ENCODE measurements at places on chromosomes 7 and 10.

GRCh38 chr7:157405914-157406810, 69.4 kb downstream of the DNAJB6 start:
- peaks cover 3% of the 10 kb centered on the region for H3K36me3 ChIP-seq
- no peak for DNase-seq
- peaks cover 7% of the 10 kb centered on the region for H3K4me1 ChIP-seq
- no peak overlapping the region for H3K4me3 ChIP-seq
- H3K27me3 ChIP-seq, result no peaks in the 10 kb centered on the region

DNA sequence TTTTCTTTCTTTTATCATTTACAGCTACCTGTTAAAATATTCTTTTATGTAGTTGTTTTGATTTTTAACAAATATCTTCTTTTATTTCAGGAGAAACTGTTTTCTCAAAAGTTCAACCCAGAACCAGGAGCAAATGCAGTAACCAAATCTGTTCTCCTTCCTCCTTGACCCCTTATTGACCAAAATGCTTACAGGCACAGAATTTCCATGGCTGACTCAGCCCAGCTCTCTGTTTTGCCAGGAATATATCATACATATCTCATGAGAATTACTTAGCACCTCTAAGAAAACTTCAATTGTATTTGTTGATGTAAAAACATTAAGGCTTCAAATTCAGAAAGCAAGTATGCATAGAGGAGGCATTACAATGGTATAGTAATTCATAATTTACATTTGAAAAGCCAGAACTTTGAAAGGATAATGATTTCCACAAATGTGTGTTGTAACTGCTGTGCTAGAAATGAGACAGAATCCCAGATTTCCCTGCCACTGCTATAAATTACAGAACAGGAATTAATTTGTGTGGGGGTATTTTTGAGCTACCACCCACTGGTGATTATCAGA, 2.2 kb downstream of the GSAP start:
- H3K27me3 ChIP-seq, result no peaks in the 10 kb centered on the region
- no peak for DNase-seq
- H3K4me3 ChIP-seq, result no peak overlapping the region
- H3K4me1 ChIP-seq, result peaks cover 37% of the 10 kb centered on the region
- peak overlapping the region; percentile 2 for H3K27ac ChIP-seq

DNA sequence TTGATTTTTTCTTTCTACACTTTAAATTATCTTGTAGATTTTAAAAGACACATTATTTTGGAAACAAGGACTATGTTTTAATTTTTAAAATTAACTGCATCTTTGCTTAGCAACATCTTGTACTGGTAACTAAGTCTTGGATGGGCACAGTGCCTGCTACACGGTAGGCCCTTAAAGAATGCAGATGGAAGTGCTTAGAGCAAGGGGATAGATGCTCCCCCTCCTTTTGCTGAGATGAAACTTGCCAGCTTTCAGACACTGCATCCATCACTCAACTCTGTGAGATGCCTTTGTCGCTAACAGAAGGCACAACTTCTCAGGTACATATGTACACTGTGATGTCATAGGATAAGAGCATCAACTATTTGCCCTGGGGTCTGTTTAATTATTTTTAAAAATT, 103.9 kb downstream of the LRRC18 start:
- peaks cover 3% of the 10 kb centered on the region for H3K27me3 ChIP-seq
- no peaks in the 10 kb centered on the region for H3K36me3 ChIP-seq
- DNase-seq, result no peak
- no peak overlapping the region for H3K27ac ChIP-seq
- H3K4me1 ChIP-seq, result no peaks in the 10 kb centered on the region

DNA sequence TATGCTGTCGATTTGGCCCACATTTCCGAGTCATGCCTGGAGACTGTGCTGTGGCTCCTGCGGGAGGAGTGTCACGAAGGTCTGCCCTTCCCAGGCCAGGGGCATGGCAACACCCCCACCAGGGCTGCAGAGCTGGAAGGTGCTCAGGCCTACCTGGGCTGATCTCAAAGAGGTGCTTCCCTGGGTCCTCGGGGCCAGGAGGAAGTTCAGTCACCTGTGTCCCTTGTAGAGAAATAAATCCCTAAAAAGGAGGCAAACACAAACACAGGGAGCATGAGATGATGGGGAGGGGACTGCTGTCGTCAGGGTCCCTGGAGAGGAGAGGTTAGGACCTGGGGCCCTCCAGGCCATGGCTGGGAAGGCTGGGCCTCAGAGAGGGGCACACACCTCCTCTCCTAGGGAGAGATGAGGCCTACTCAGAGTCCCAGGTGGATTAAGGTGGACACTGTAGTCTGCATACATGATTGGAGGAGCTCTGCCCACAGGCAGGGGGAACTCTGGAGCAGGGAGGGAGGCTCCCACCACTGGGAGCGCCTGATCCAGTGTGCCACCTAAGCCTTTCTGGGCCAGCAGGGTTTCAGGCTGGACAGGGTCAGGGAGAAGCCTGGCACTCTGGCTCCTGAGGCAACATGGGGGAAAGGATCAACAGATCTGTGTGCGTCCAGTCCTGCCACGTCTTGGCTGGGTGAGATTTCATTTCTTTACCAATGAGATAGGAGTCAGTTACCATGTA, 49.4 kb downstream of the ARHGAP22 start:
- no peaks in the 10 kb centered on the region for H3K36me3 ChIP-seq
- no peak overlapping the region for H3K4me3 ChIP-seq
- no peaks in the 10 kb centered on the region for H3K4me1 ChIP-seq
- no peaks in the 10 kb centered on the region for H3K27me3 ChIP-seq

DNA sequence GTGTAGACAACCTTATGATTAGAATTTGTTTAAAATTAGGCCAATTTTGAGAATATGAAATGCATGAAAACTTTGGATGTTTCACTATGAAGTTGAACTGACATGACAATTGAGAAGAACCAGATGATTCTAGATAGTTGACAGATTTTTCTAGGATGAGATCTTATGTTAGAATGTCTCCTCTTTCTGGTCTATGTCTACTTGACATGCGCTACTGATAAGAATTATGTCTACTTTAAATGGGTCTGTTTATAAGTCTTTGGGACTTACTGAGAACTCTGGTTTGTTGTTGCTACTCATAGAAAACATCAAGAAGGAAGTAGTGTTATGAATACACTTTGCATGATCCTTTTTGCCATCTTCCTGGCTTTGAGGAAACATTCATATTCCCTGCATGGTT, 228.2 kb upstream of the CCDC6 start:
- H3K4me3 ChIP-seq, result no peak overlapping the region
- H3K36me3 ChIP-seq, result no peaks in the 10 kb centered on the region
- peaks cover 17% of the 10 kb centered on the region for H3K4me1 ChIP-seq
- no peak for DNase-seq

DNA sequence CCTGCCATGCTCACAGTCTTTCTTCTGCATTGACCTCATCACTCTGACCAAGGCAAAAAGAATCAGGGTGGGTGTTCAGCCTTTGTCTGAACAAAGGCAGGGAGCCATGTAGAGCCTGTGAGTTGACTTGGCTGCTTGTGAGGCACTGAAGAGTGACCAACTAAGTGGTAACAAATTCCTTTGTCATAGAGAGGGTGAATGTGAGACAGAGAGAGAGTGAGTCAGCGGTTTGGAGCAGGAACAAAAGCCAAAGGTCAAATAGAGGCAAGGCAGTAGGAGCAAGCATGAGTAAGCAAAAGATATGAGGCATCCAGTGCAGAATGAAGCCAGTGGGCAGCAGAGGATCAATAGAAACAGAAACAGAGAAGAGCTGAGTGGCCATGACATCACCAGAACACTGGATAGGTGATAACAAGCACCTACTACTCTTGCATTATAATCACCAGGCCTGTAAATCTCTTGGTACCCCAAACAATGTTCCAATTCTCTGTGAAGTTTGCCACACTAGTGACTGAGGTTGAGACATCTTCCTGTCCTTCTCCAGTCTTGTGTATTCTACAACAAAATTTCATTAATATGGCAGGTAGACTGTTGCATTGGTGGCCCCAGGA, 116.2 kb upstream of the LAMB4 start:
- H3K36me3 ChIP-seq, result no peaks in the 10 kb centered on the region
- peak overlapping the region; percentile 36 for H3K27ac ChIP-seq
- no peak overlapping the region for H3K4me3 ChIP-seq
- H3K27me3 ChIP-seq, result no peaks in the 10 kb centered on the region
- H3K4me1 ChIP-seq, result peaks cover 5% of the 10 kb centered on the region

DNA sequence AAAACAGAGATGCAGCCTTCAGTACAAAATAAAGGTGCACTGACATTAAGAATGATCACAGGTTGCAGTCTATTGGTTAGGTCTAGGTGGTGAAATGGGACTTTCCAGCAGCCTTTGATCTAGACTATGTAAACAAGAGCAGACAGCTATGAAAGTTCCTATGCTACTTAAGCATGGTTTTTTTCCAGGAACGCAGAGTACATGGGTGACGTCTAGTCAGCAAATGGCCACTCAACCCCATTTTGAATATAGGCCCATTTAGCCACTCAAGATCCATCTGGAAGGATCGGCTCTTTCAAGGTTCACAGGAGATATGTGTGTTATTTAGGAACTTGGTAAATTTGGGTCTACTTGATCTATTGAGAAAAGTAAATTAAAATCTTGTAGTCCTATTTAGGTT, 1424.6 kb upstream of the LRRTM3 start:
- no peaks in the 10 kb centered on the region for H3K27me3 ChIP-seq
- DNase-seq, result no peak
- H3K27ac ChIP-seq, result no peak overlapping the region

- peak; percentile 45 for DNase-seq
- no peaks in the 10 kb centered on the region for H3K36me3 ChIP-seq
- H3K4me3 ChIP-seq, result no peak overlapping the region
- no peak overlapping the region for H3K27ac ChIP-seq
These were observed 51.0 kb downstream of the AMZ1 start for GRCh38 chr7:2738766-2739549.

GRCh38 chr7:15836041-15836440, 149.6 kb upstream of the MEOX2 start:
- H3K27me3 ChIP-seq, result peaks cover 7% of the 10 kb centered on the region
- no peak for DNase-seq
- H3K27ac ChIP-seq, result no peak overlapping the region
- H3K36me3 ChIP-seq, result no peaks in the 10 kb centered on the region

DNA sequence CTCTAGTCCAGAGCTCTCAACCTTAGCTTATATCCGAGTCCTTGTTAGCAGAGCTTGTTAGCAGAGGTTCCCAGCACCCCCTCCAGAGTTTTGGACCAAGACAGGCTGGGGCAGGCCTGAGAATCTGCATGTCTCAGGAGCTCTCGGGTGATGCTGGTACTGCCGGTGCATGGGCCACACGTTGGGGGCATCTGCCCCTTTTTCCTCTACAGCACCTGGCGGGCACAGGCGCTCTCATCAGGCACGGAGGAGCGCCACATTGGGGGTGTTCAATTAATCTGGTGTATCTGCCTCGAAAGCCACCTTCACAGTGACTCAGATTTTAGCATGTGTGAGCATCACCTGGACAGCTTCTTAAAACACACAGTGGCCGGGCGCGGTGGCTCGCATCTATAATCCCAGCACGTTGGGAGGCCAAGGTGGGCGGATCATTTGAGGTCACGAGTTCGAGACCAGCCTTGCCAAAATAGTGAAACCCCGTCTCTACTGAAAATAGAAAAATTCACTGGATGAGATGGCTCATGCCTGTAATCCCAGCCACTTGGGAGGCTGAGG, 117.7 kb downstream of the ELFN1 start:
- no peak overlapping the region for H3K4me3 ChIP-seq
- H3K36me3 ChIP-seq, result no peaks in the 10 kb centered on the region
- DNase-seq, result no peak

DNA sequence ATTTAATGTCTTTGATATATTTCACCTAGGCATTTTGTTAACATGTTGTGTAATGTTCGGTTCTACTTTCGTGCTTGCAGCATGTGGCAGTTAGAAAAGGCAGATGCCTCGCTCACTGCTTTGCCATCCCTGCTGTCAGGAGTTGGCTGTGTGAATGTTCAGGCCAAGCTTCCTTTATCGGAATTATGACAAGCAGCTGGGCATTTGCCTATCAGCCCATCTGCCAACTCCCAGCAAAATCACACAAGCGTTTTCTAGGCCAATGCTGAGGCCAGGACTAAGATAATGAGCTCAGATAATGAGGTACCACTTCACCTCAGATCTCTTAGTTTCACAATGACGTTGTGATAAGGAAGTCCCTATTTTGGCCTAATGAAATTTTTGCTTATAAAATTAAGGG, 212.7 kb upstream of the FAM3C start:
- no peaks in the 10 kb centered on the region for H3K27me3 ChIP-seq
- no peaks in the 10 kb centered on the region for H3K36me3 ChIP-seq
- DNase-seq, result no peak
- no peak overlapping the region for H3K27ac ChIP-seq

GRCh38 chr7:96167424-96167823, 154.5 kb downstream of the SLC25A13 start:
- H3K4me3 ChIP-seq, result no peak overlapping the region
- DNase-seq, result no peak
- H3K4me1 ChIP-seq, result no peaks in the 10 kb centered on the region
- no peaks in the 10 kb centered on the region for H3K27me3 ChIP-seq
- no peak overlapping the region for H3K27ac ChIP-seq
- H3K36me3 ChIP-seq, result peaks cover 35% of the 10 kb centered on the region

- H3K36me3 ChIP-seq, result no peaks in the 10 kb centered on the region
- no peaks in the 10 kb centered on the region for H3K27me3 ChIP-seq
- H3K4me3 ChIP-seq, result no peak overlapping the region
- no peak overlapping the region for H3K27ac ChIP-seq
- no peak for DNase-seq
- no peaks in the 10 kb centered on the region for H3K4me1 ChIP-seq
These were observed 182.1 kb downstream of the ZMYND11 start for GRCh38 chr10:317271-317769.

DNA sequence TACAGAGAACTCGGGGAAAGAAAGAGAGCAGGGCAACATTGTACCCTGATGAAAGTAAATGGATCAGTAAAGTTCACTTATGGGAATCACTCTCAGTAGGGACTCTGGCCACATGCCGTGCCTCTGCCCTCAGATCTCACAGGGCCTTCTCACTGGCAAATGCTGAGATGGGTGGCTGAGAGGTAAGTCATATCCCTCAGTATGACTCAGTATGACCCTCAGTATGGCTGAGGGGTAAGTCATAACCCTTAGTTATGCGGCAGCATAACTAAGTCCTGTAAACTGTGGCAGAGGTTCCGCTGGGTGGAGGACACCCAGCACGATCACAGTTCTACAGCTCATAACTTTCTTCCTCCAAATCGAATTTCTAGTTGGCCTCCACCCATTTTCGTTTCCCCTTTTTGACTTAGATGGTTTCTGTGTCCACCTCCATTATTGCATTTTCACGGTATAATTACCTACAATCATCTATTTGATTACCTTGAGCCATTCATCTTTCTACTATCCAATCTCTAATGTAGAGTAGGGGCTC, 26.5 kb upstream of the WNT16 start:
- H3K4me3 ChIP-seq, result no peak overlapping the region
- no peak overlapping the region for H3K27ac ChIP-seq
- no peak for DNase-seq
- no peaks in the 10 kb centered on the region for H3K27me3 ChIP-seq
- H3K4me1 ChIP-seq, result no peaks in the 10 kb centered on the region
